Right atrium auricular region (tissue), 2 donors: ENCODE measurements at places on chromosomes 2 and 18. TPM values are rescaled to one million over a fixed set of nuclear protein-coding genes. Genes with fewer than 3 reads are reported as not detected.

DNA sequence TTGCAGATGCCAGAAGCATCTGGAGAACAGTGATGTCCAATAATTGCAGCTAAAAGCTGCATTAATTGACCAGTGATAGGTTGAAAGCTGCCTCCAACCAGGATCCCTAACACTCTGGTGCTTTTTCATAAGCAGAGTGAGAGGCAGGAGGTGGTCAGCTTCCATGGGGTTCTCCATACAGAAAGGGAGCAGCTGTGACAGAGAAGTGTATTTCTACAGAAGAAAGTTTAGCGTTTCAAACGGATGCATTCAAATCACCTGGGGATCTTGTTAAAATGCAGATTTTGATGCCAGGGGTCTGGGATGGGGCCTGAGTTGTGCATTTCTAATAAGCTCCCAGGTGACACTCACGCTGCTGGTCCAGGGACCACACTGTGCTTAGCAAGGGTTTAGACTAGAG lies 216.5 kb upstream of the NRP2 start:
- DNase-seq: no peak

GRCh38 chr2:12719400-12720277 lies 2.9 kb downstream of the TRIB2 start:
- no peak for DNase-seq

DNA sequence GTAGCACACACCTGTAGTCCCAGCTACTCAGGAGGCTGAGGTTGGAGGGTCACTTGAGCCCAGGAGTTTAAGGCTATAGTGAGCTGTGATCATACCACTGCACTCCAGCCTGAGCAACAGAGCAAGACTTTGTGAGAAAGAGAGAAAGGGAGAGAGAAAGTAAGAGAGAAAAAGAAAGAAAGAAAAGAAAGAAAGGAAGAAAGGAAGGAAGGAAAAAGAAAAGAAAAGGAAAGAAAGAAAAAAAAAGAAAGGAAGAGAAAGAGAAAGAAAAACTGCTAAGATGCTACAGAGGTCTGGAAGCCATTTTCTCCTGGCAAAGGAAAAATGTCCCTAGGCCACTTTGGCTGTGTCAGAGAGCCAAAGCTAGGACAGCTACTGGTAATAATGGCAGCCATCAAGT lies 30.6 kb downstream of the DRC1 start:
- DNase-seq: no peak

- DNase-seq: no peak
These were observed 1185.2 kb upstream of the CELF4 start for GRCh38 chr18:38750751-38751150.

DNA sequence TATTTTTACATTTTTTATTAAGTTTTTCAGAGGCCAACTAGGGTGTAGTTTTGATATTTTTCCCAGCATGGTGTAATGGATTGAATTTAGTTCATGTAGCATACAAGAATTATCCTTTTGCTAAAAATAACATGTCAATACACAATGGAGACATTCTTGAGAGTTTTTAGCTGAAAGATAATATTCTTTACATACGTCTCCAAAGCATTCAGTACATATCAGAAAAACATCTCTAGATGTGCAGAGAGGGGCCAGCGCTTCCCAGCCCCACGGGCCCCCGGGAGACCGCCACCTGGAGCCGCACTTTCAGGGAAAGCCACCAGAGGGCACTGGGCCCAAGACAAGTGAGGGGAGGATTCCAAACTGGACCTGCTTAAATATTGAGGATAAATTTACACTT lies 499.4 kb downstream of the GALR1 start:
- DNase-seq: no peak

DNA sequence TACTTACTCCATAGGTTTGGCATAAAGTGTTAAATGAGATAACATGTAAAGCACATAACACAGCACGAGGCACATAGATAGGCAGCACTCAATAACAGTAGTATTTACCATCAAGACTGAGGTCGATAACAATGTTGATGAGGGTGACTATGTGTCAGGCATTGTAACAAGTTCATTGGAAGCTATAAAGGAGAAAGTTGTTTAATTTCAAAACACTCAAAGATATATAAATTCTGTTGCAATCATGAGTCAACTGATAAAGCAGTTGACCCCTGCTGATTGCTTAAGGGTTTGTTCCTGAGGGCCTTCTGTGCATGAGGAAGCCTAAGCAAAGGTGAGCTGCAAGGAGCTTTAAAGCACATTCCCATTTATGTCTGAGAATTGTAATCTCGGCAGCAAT lies 760.5 kb downstream of the SATB2 start:
- no peak for DNase-seq

GRCh38 chr2:61807036-61807757 lies 46.7 kb downstream of the FAM161A start:
- DNase-seq: no peak

DNA sequence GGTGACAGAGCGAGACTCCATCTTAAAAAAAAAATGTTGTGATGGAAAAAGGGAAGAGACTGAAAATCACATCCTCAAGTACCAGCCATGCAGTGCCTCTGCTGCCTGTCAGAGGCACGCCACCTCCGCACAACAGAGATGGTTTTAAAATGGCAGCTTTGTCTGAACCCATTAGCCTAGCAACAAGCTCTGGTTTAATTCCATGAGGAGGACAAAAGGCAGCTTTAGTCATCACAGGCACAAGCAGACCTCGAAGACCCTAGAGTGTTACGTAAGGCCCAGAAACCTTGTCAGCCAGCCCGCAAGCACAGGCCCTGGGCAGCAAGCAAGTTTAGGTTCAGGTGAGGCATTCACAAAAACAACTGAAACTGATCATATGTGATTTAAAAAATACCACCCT lies 10.4 kb downstream of the LCT start:
- no peak for DNase-seq

DNA sequence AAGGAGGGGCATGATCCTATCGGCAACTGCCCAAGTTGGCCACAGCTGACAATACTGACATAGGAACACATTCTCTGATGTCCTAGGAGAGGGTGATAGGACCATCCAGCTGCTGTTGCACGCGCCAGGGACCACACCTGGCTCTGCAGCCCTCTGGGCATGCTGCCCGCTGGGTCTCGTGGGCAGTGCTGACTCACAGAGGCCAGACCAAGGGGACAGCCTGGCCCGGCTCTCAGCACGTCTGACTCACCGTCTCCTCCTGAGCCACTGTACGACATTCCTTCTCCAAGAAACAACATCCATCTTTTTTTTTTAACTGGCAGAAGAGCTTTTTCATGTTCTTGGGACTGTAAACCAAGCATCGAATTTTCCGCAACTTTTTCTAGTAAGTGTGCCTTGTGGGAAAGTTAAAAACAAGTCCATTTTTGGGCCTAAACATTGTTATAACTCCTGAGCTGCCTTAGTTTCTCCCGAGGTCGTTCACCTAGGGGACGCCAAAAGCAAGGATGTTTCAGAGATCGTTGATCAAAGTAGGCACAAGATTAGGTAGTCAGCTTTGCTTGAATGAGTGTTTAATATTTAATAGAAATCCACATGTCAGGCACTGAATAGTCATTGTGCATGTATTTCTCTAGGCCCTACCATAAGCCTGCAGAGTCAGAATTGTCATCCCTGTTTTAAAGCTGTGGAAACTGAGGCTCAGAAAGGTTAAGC lies 100.3 kb downstream of the TTC32 start:
- DNase-seq: peak; percentile 90

PSTPIP2 gene
- 3.4 TPM for total RNA-seq

STEAP3 gene
- 4.4 TPM for total RNA-seq

CHRND gene
- not detected for total RNA-seq

XDH gene
- not detected for total RNA-seq

RUFY4 gene
- 0.12 TPM for total RNA-seq

PRLH gene
- total RNA-seq: not detected

ATAD2B gene
- 6.0 TPM for total RNA-seq
